Activated naive CD4-positive, alpha-beta T cell treated with anti-CD3 and anti-CD28 coated beads for 36 hours (primary cell): ENCODE measurements at places on chromosomes 4 and X. TPM values are rescaled to one million over a fixed set of nuclear protein-coding genes. Genes with fewer than 3 reads are reported as not detected.

DNA sequence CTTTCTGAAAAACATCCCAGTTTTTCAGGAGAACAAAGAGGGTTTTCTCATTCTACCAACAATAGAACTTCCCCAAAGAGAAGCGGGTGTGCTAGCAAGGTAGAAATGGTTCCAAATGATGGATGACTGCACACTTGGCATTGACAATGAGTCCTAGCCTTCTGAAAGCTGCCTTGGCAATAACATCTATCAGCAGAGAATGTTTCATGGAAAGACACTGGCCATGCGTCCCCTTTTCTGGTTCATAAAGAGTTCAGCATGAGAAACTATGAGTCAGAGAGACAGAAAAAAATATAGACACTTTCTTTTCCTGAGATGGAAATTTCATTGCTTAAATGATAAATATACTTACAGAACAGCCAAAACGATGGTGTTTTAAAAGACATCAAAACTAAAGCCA is 236.9 kb upstream of the PRKX start:
- H3K4me3 ChIP-seq = no peak overlapping the region
- no peak overlapping the region for H3K27ac ChIP-seq
- no peak for DNase-seq
- no peaks in the 10 kb centered on the region for H3K4me1 ChIP-seq

GRCh38 chrX:46408553-46409407 is 136.4 kb downstream of the ZNF674 start:
- peak; percentile 81 for DNase-seq
- H3K36me3 ChIP-seq = no peaks in the 10 kb centered on the region
- H3K4me1 ChIP-seq = no peaks in the 10 kb centered on the region

DNA sequence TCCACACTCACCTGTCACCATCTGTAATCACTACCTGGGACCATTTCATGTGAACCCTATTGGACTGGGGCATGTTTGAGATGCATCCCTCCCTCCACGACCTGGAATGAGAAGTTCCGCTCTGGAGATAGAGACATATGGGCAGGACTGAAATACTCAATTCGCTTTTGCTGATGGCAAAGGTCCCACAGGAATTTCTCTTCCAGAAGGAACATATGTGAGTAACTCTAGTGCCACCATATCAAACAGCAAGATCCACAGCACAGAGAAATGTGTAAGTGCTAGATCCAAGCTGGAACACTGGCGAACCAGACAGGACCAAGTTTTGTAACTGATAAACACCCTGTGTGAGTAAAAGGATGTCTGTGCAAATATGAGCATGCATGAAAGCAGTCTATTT is 43.9 kb downstream of the SEL1L3 start:
- no peak overlapping the region for H3K4me3 ChIP-seq
- no peaks in the 10 kb centered on the region for H3K27me3 ChIP-seq
- peaks cover 3% of the 10 kb centered on the region for H3K4me1 ChIP-seq
- H3K27ac ChIP-seq = no peak overlapping the region
- peaks cover 48% of the 10 kb centered on the region for H3K36me3 ChIP-seq
- no peak for DNase-seq

DNA sequence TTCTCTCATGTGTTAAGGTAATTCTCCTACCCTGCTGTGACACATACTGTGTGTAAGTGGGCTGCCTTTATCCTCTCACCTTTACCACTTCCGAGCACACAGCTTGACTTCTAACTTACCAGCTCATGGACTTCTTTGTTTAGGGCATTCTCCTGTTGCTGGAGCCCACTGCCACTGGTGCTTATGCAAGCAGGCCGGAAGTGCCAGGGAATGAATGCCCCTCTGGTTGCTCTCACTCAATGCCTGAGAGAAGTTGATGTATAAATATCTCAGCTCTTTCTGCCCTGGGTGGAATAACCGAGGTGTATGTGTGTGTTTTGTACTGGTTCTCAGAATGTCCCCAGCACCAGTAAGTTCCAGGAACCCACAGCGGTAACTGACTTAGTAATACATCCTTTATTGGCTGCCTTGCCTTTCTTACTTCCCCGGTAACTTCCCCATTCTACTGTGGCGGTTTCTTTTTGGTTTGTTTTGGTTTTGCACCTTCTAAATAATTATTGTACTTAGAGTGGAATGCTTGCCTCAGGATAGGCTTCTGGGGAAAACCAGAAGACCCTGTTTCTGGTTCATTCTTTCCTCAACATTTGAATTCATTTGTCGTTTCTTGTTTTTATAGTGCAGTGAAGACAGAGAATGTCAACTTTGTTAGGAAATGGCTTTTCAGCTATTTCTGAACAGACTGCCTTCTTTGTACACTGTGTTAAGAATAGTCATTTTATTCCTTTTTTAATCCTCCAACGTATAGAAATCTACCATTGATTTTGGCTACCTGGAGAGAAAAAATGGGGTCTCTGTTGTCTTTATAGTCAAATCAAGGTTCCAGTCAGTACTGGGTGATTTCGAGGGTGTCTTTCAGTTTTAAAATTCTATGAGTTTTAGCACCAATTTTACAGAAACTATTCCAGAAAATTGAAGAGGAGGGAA is 45.4 kb downstream of the CXorf58 start:
- DNase-seq = peak; percentile 70
- no peaks in the 10 kb centered on the region for H3K36me3 ChIP-seq
- H3K4me3 ChIP-seq = peak overlapping the region; percentile 79
- peak overlapping the region; percentile 97 for H3K27ac ChIP-seq

DNA sequence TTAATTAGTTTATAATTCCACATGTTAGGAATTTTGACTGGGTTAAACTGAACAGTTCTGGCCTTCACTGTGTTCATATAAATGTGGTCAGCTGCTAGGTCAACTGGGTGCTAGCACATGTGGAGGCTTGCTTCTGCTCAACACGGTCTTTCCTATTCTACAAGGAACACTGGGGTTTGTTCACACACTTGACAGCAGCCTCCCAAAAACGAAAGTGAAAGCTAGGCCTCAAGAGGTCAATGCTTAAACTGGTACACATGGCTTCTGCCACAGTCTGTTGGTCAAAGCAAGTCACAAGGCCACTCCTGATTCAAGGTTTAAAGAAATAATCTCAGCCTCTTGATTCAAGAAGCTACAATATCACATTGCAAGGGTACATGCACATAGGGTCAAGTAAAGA is 126.5 kb downstream of the QDPR start:
- H3K27ac ChIP-seq = no peak overlapping the region
- no peak overlapping the region for H3K4me3 ChIP-seq
- H3K4me1 ChIP-seq = peaks cover 15% of the 10 kb centered on the region

- H3K27me3 ChIP-seq = no peaks in the 10 kb centered on the region
- H3K4me1 ChIP-seq = no peaks in the 10 kb centered on the region
- no peak overlapping the region for H3K4me3 ChIP-seq
- no peak for DNase-seq
- H3K27ac ChIP-seq = no peak overlapping the region
- H3K36me3 ChIP-seq = no peaks in the 10 kb centered on the region
Observed at GRCh38 chr4:23856630-23857029, 33.2 kb downstream of the PPARGC1A start.

Gene ABCG2
- total RNA-seq = 0.35 TPM

- H3K4me3 ChIP-seq = no peak overlapping the region
- DNase-seq = no peak
- H3K4me1 ChIP-seq = no peaks in the 10 kb centered on the region
- H3K27ac ChIP-seq = no peak overlapping the region
Observed at GRCh38 chr4:169151671-169152070, 119.1 kb downstream of the SH3RF1 start.

GRCh38 chr4:52780617-52781354 is 29.6 kb upstream of the ERVMER34-1 start:
- H3K27me3 ChIP-seq = peaks cover 14% of the 10 kb centered on the region
- no peak for DNase-seq
- H3K27ac ChIP-seq = no peak overlapping the region
- no peaks in the 10 kb centered on the region for H3K36me3 ChIP-seq

GRCh38 chrX:147738265-147738664 is 173.5 kb upstream of the FMR1 start:
- H3K27ac ChIP-seq = peak overlapping the region; percentile 48
- peak; percentile 8 for DNase-seq
- H3K4me3 ChIP-seq = no peak overlapping the region

DNA sequence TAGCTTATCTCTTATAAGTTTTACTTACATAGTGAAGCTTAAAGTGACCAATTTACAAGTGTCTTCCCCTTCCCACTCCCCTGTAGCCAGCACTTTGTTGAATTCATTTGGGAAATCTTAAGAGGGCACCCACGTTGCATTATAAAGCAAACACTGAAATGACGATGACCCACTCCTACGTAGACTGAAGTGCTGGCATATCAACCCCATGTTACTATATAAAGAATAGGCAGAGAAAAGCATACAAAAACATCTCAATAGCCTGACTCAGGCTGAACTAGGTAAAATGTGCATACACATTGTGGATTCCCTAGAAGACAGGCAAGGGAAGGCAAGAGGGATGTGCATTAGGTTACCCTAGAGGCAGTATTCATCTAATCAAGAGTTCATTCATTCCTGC is 313.4 kb downstream of the TENM3 start:
- H3K4me3 ChIP-seq = no peak overlapping the region
- H3K27me3 ChIP-seq = peaks cover 8% of the 10 kb centered on the region
- H3K36me3 ChIP-seq = no peaks in the 10 kb centered on the region

Gene GLRA2
- total RNA-seq = not detected

DNA sequence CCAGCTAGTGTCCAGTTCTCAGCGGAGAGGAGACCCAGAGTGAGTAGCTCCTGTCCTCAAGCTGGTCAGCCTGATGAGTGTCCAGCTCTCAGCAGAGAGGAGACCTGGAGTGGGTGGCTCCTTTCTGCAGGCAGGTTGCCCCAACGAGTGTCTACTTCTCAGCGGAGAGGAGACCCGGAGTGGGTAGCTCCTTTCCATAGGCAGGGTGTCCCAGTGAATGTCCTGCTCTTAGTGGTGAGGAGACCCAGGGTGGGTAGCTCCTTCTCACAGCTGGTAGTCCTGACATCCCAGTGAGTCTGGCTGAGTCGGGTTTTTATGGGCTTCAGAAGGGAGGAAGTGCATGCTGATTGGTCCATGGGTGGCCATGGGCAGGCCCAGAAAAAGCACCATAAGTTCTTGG is 55.7 kb upstream of the NUDT6 start:
- DNase-seq = no peak
- H3K4me3 ChIP-seq = no peak overlapping the region
- peaks cover 66% of the 10 kb centered on the region for H3K36me3 ChIP-seq
- no peaks in the 10 kb centered on the region for H3K27me3 ChIP-seq
- H3K27ac ChIP-seq = no peak overlapping the region
- no peaks in the 10 kb centered on the region for H3K4me1 ChIP-seq

Gene ATP11C
- 18.3 TPM for total RNA-seq

Gene PDCL2
- not detected for total RNA-seq

DNA sequence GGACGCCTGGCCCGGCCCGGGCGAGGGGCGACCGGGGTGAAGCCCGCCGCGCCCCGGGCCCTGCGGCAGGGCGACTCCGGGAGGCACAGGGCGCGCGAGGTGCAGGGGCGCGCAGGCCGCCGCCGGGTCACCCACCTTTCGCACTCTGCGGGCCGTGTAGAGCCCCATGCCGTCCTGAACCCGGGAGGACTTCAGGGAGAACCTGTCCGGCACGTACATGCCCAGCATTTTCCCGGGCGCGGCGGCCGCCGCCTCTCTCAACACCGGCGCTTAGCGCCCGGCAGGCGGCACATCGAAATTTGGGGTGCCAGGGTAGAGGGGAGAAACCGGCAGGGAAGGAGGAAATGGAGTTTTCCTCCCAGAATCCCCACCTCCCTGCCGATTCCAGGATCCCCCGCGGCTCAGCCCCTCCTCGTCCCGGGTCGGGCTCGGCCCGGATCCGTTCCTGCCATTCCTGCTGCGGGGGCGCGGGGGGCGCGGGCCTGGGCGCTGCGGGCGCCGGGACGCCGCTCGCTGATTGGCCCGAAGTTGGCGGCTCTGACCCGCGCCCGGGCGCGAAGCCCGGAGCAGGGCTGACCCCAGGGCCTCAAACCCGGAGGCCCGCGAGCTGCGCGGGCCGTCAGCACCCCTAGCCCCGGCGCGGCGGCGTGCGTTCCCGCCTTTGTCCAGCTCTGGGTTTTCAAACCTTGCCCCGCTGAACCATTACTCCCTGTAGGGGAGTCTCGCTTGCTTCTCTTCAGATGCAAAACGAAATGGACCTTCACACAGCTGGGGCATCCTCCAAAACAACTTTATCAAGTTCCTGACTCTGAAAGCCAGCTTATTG is at the start of gene PRDM5:
Gene PRDM5, minus strand, starts transcription at position 346 of the 826 bp plus-strand sequence. Its CDS starts 118 bp downstream, at position 228.
- peak; percentile 40 for DNase-seq
- H3K27ac ChIP-seq = peak within 1 kb of the TSS; percentile 54
- peak within 1 kb of the TSS; percentile 73 for H3K4me3 ChIP-seq
- peaks cover 4% of the 10 kb centered on the region for H3K27me3 ChIP-seq

Gene CETN2
- 10.1 TPM for total RNA-seq

- H3K27ac ChIP-seq = no peak overlapping the region
- no peaks in the 10 kb centered on the region for H3K27me3 ChIP-seq
- DNase-seq = no peak
- H3K36me3 ChIP-seq = no peaks in the 10 kb centered on the region
- H3K4me3 ChIP-seq = no peak overlapping the region
Observed at GRCh38 chr4:101114936-101115372, 232.4 kb downstream of the PPP3CA start.

GRCh38 chr4:45946699-45947098 is 177.2 kb downstream of the GABRG1 start:
- no peaks in the 10 kb centered on the region for H3K4me1 ChIP-seq
- H3K27ac ChIP-seq = no peak overlapping the region
- no peaks in the 10 kb centered on the region for H3K36me3 ChIP-seq
- H3K4me3 ChIP-seq = no peak overlapping the region

GRCh38 chr4:108029016-108029720 is 39.5 kb downstream of the HADH start:
- peak overlapping the region; percentile 51 for H3K4me3 ChIP-seq
- H3K36me3 ChIP-seq = peaks cover 20% of the 10 kb centered on the region
- H3K27me3 ChIP-seq = no peaks in the 10 kb centered on the region
- peak; percentile 75 for DNase-seq
- H3K4me1 ChIP-seq = peaks cover 59% of the 10 kb centered on the region

GRCh38 chr4:153781717-153782416 is 7.0 kb downstream of the SFRP2 start:
- no peak for DNase-seq
- no peaks in the 10 kb centered on the region for H3K4me1 ChIP-seq
- H3K27ac ChIP-seq = no peak overlapping the region
- no peak overlapping the region for H3K4me3 ChIP-seq
- peaks cover 29% of the 10 kb centered on the region for H3K27me3 ChIP-seq

DNA sequence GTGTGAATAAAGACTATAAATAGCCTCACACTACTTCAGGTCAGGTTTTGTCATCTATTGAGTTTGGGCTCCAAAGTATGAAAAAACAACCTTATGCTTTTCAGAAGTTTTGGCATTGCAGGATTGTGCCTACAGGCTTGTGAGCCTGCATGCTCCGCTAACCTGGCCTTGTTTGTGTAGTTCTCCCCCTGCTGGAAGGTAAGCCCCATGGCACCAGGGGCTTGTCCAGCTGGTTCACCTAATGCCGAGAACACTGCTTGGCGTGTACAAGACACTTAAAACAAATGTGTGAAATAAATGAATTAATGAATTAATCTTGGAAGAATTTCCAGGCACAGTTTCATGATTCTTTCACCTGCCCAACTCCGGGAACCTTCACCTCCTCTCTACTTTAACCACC is 1.8 kb upstream of the HSD17B10 start:
- H3K27ac ChIP-seq = no peak overlapping the region
- no peak overlapping the region for H3K4me3 ChIP-seq
- H3K36me3 ChIP-seq = no peaks in the 10 kb centered on the region
- no peaks in the 10 kb centered on the region for H3K27me3 ChIP-seq
